ENCODE measurements at places on chromosomes 11 and 22. TPM values are rescaled to one million over a fixed set of nuclear protein-coding genes. Genes with fewer than 3 reads are reported as not detected.

Gene OR51V1
- not detected for total RNA-seq

Gene PLEKHB1
- total RNA-seq = 91.2 TPM

Gene NPAS4
- 0.82 TPM for total RNA-seq

Gene DNAJB13
- 1.0 TPM for total RNA-seq

Gene POU2AF1
- not detected for total RNA-seq

Gene CSF2RB
- 2.9 TPM for total RNA-seq

Gene PRR5
- 19.2 TPM for total RNA-seq

Gene CHADL
- 6.0 TPM for total RNA-seq

Gene RAG1
- total RNA-seq = 0.93 TPM

Gene YIF1A
- 54.2 TPM for total RNA-seq

Gene PDE2A
- total RNA-seq = 16.2 TPM

Gene DCDC1
- total RNA-seq = 34.7 TPM

Gene TRIM66
- 13.0 TPM for total RNA-seq

Gene PGA5
- not detected for total RNA-seq

Gene OR8G1
- not detected for total RNA-seq

Gene MPEG1
- total RNA-seq = 9.2 TPM

Gene OR8A1
- total RNA-seq = not detected

Gene NEFH
- total RNA-seq = 1.8 TPM

Gene CD82
- total RNA-seq = 31.1 TPM

Gene OR52H1
- 0.66 TPM for total RNA-seq

Gene NELL1
- total RNA-seq = 14.2 TPM

Gene IGSF9B
- total RNA-seq = 86.7 TPM

Gene UBE4A
- total RNA-seq = 46.6 TPM

Gene OR4C5
- total RNA-seq = not detected

Gene DUSP8
- 10.9 TPM for total RNA-seq

Gene RAC2
- total RNA-seq = 1.3 TPM

Gene PARVG
- total RNA-seq = 5.8 TPM

Gene RIMBP3C
- total RNA-seq = 1.2 TPM

Gene NLRP14
- 0.88 TPM for total RNA-seq

Gene SOX6
- 46.6 TPM for total RNA-seq

Gene GGTLC3
- total RNA-seq = not detected

Gene CHORDC1
- total RNA-seq = 82.8 TPM

Gene METTL15
- 31.1 TPM for total RNA-seq

Gene KRTAP5-2
- not detected for total RNA-seq

Gene KCNJ1
- not detected for total RNA-seq

Gene C11orf87
- 6.3 TPM for total RNA-seq
